ENCODE measurements at places on chromosomes 12 and 14. TPM values are rescaled to one million over a fixed set of nuclear protein-coding genes. Genes with fewer than 3 reads are reported as not detected.

Gene ESRRB
- 2.5 TPM for total RNA-seq

Gene PPTC7
- 61.1 TPM for total RNA-seq

DNA sequence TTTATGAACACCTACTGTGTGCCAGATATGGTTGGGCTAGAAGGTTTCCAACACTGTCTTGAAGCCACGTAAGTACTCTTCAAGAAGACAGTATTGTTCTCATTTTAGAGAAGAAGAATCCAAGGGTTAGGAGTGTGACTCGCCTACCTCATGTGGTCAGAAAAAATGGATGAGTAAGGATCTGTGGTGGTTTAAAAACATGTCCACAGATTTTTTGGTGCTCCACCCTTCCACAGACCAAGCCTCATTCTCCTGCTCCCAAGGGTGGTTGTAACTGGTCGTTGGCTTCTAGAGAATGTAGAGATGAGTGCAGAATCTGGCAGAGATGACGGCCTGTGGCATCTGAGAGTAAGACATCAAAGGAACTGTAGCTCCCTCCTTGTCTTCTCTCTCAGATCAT is 30.3 kb upstream of the TTC7B start:
- no peak for DNase-seq
- no peaks in the 10 kb centered on the region for H3K27me3 ChIP-seq
- H3K27ac ChIP-seq = no peak overlapping the region
- no peaks in the 10 kb centered on the region for H3K36me3 ChIP-seq

- H3K27me3 ChIP-seq = no peaks in the 10 kb centered on the region
- no peaks in the 10 kb centered on the region for H3K36me3 ChIP-seq
- no peak for DNase-seq
These were observed 6.9 kb upstream of the DNM1L start for GRCh38 chr12:32671930-32672780.

DNA sequence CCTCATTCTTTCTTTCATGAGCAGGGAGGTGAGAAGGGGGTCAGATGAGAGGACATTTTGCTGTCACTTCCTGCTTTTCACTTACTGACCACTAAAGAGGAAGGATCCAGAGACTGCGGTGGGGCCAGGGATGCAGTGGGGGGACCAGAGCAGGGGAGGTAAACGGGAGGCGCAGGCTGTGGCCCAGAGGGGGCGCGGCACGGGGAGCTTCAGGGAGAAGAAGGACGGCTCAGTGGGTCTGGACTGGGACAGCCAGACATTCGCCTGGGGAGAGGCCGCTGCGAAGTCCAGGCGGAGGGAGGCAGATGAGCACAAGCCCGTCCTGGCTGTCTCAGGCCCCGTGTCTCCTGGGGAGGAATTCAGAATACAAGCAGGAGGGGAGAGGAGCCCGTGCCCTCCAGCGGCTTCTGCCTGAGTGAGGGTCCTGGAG is 41.2 kb downstream of the SLC6A12 start:
- no peak overlapping the region for H3K4me3 ChIP-seq
- H3K4me1 ChIP-seq = peaks cover 3% of the 10 kb centered on the region
- H3K36me3 ChIP-seq = no peaks in the 10 kb centered on the region
- no peak for DNase-seq
- H3K27ac ChIP-seq = no peak overlapping the region

DNA sequence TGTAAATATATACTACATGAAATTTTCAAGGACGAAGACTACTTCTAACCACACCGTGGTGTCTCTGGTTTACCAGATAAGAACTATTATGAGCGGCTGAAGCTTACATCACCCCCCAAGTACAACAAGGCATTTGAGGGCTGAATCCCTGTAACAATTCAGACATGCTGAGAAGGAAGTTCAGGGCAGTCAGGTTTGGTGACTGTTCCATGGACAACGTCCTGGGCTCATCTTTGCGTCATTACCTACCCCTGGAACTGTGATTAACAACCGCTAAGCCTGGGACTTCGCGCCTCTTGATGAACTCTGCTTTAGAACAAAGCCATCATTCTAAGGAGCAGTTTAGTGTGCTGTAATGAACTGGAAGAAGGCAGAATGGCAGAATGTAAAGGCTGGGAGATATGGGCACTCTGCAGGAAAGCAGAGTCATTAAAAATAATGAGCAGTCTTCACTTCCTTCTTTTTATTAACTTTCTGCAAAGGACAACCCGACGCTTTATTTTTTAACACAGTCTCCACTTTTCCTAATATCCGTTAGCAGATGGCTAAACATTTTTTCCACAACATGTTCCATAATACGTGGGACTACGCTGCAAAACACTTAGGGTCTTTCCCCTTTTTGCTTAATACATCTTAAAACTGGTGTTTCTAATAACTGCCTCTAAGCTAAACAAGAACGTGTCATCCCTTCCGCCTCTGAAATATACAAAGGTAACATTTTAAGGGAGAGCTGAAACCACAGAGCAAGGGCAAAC is 263.2 kb downstream of the ADAMTS20 start:
- no peaks in the 10 kb centered on the region for H3K4me1 ChIP-seq
- H3K27ac ChIP-seq = no peak overlapping the region
- H3K36me3 ChIP-seq = no peaks in the 10 kb centered on the region
- no peaks in the 10 kb centered on the region for H3K27me3 ChIP-seq
- no peak for DNase-seq

DNA sequence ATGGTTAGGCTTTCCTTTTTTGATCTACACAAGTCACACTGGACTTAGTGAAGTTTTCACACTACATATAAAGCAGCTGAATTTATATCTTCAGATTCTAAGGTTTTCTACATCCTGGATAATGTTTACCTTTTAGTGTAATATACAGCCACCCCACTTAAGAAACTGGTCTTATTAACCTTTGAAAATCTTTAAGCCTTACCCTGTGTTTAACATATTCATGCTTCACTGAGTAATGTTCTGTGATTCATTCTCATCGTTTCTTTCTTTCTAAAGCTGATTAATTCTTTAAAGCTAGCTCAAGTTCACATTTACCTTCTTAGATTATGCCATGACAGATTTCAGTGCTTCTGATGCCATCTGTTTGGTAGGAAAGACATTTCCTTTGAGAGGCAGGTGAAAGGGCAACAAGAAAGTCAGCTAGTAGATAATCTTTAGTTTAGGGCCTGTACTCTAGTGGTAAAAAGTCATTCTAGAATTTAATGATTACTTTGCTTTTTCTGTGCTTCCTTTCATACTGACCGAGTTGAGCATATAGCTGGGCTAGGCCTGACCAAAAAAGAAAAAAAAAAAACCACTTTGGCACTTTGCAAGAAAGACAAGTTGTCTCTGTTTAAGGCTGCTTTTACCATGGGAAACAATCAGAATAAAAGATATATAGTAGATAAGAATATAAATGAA is 690.9 kb upstream of the FBXO33 start:
- DNase-seq = no peak
- no peaks in the 10 kb centered on the region for H3K36me3 ChIP-seq
- no peaks in the 10 kb centered on the region for H3K27me3 ChIP-seq
- H3K27ac ChIP-seq = no peak overlapping the region
- no peaks in the 10 kb centered on the region for H3K4me1 ChIP-seq

- peaks cover 6% of the 10 kb centered on the region for H3K27me3 ChIP-seq
- H3K27ac ChIP-seq = no peak overlapping the region
- H3K36me3 ChIP-seq = no peaks in the 10 kb centered on the region
- H3K4me1 ChIP-seq = no peaks in the 10 kb centered on the region
- H3K4me3 ChIP-seq = no peak overlapping the region
- DNase-seq = no peak
These were observed 17.0 kb downstream of the SLC4A8 start for GRCh38 chr12:51441583-51441982.

GRCh38 chr12:64791036-64791435 is 31.8 kb upstream of the GNS start:
- no peak for DNase-seq
- peaks cover 1% of the 10 kb centered on the region for H3K27me3 ChIP-seq
- H3K4me1 ChIP-seq = no peaks in the 10 kb centered on the region
- H3K36me3 ChIP-seq = no peaks in the 10 kb centered on the region

GRCh38 chr14:68979021-68979721 is at the start of gene ACTN1:
ACTN1 (minus strand) TSS chr14:68979302; CDS start chr14:68979056, 246 bp downstream.
- H3K27ac ChIP-seq = peak within 1 kb of the TSS; percentile 82
- peaks cover 6% of the 10 kb centered on the region for H3K4me1 ChIP-seq
- peak; percentile 93 for DNase-seq

DNA sequence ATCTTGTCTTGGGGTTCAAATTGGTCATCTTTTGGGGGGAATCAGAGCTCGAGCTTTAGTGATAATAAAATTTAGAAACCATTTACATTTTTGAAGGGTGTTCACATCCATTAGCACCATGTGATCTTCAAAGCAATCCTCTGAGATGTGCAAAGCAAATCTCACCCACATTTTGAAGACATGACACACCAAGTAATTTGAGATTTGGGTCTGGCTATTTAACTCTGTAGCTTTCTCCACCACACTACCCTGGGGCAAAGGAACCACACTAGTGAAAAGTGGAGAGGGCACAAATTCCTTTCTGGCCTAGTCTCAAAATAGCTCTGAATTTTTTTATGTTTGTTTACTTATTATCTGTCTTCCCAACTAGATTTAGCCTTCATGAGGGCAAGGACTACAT is 46.6 kb upstream of the TMEM233 start:
- H3K36me3 ChIP-seq = no peaks in the 10 kb centered on the region
- H3K4me1 ChIP-seq = no peaks in the 10 kb centered on the region
- no peak overlapping the region for H3K4me3 ChIP-seq

- DNase-seq = no peak
- H3K27ac ChIP-seq = no peak overlapping the region
- no peaks in the 10 kb centered on the region for H3K27me3 ChIP-seq
These were observed 616.5 kb downstream of the TRHDE start for GRCh38 chr12:72888693-72889092.

GRCh38 chr12:122934722-122935121 is 31.5 kb downstream of the ABCB9 start:
- no peak for DNase-seq
- no peaks in the 10 kb centered on the region for H3K36me3 ChIP-seq
- peaks cover 9% of the 10 kb centered on the region for H3K4me1 ChIP-seq
- H3K27me3 ChIP-seq = no peaks in the 10 kb centered on the region

DNA sequence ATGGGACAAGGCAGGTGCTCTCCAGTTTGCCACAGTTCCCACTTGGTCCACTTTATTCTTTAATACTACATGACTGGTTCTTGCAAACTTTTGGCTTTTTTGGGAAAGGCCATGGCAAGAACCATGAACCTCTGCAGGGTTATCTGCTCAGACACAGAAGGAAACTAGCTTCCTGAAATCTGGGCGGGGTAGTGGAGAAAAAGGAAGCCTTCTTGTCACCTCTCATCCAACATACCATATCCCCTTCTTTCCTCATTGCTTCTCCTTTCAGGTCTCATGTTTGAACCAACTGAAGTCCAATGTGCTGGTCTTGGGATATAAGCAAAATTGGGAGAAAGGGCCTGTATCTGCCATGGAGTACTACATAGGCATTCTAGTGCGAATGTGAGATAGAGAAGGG is 5.5 kb upstream of the KLHL33 start:
- H3K36me3 ChIP-seq = peaks cover 16% of the 10 kb centered on the region
- no peak overlapping the region for H3K4me3 ChIP-seq
- no peak overlapping the region for H3K27ac ChIP-seq
- H3K4me1 ChIP-seq = peaks cover 9% of the 10 kb centered on the region

DNA sequence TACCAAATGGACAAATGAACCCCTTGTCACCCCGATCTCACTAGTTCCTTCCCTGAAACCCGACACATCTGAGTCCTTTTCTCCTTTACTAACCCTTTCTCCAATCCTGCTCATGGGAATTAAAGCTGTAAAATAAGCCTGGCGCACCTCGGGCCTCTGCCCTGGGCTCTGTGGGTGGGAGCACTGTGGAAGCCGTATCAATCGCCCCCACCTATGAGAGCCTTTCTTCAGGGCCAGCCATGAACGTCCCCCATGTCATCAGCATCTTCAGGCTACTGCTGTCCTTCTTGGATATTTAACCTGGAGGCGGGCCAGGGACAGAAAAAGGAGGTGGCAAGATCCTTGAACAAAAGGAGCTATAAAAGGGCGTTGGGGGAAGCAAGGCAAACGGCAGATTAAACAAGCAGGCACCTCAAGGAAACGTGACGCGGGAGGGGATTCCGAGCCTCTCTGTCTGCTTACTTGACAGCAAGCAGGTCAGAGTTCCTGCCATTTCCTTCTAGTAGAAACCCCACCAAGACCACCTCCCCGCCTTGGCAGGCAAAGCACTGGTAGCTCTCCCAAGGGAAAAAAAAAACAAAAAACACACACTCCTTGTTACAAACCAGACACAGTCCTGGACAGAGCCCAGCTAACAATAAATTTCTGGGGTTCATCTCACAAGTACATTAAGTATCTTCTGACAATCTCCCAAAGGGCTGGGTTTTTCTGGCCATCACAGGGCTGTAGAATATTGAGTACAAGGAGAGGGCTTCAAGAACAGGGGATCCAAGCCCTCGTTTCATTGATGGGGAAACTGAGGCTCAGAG is 62.9 kb downstream of the DPF3 start:
- H3K4me3 ChIP-seq = no peak overlapping the region
- H3K4me1 ChIP-seq = peaks cover 27% of the 10 kb centered on the region
- no peaks in the 10 kb centered on the region for H3K27me3 ChIP-seq
- no peak for DNase-seq
- H3K27ac ChIP-seq = peak overlapping the region; percentile 67
- no peaks in the 10 kb centered on the region for H3K36me3 ChIP-seq

DNA sequence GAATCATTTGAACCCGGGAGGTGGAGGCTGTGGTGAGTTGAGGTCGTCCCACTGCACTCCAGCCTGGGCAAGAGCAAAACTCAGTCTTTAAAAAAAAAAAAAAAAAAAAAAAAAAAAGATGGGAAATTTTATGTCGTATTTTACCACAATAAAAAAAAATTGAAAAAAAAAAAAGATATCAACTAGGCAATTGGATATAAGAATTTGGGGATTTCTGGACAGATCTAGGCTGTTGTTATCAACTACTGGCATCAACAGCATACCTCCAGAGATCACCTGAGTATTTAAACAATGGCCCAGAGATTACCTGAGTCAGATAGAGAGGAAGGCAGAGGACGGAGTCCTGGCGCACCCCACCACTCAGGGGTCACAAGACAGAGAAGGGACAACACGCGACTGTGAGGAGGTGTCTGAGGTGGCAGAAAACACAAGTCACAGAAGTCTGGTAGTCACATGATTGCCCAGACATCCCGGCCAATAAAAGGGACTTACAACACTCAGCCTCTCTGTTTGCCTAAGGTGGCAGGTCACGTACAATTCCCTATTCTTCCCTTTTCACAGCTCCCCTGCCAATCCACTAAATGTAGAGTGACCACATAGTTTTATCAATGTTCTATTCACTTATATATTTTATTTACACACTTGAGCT is 1.8 kb downstream of the SPRING1 start:
- DNase-seq = no peak
- H3K4me3 ChIP-seq = peak overlapping the region; percentile 86
- H3K27me3 ChIP-seq = no peaks in the 10 kb centered on the region

- H3K36me3 ChIP-seq = no peaks in the 10 kb centered on the region
- peak overlapping the region; percentile 85 for H3K27ac ChIP-seq
- no peak overlapping the region for H3K4me3 ChIP-seq
- H3K27me3 ChIP-seq = no peaks in the 10 kb centered on the region
These were observed 3.8 kb downstream of the POMT2 start for GRCh38 chr14:77316872-77317301.

- H3K27ac ChIP-seq = no peak overlapping the region
- H3K4me1 ChIP-seq = no peaks in the 10 kb centered on the region
- no peaks in the 10 kb centered on the region for H3K36me3 ChIP-seq
- DNase-seq = no peak
These were observed 79.2 kb downstream of the LLPH start for GRCh38 chr12:66051361-66051760.

All from psoas muscle (tissue), 8 donors.